ENCODE measurements at places on chromosomes 5 and 9.

DNA sequence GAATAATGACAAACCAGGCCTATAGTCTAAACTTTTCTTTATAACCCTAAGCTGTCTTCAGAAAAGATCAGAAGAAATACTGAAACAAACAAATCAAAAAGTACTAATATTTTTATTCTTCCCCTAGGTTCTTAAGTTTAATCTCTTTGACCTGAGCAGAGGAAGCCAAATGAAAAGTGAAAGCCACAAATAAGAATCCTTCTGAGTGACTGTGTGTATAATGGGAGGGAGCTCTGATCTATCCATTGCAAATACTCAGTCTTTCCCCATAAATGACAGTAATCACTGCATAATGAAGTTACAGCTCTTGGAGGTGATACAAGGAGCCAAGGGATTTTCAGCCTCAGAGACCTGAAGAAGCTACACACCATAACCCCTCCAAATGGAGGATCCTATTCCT is 126.9 kb upstream of the ATP10B start:
- DNase-seq, result no peak

DNA sequence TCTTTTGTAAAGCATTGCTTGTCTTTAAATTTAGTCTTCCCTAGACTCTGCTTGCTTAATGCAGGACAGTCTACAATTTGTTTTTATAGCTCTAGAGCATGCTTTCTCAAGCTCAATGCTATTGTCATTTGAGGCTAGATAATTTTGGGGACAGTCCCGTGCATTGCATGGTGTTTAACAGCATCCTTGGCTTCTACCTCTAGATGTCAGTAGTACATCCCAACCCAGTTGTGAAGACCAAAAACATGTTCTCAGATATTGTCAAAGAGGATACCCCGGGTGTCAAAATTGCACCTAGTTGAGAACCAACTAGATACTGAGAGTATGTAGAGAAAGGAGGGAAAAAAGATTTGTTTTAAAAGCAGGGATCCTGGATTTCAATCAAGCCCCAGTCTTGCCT is 277.5 kb downstream of the CEMIP2 start:
- no peak for DNase-seq

DNA sequence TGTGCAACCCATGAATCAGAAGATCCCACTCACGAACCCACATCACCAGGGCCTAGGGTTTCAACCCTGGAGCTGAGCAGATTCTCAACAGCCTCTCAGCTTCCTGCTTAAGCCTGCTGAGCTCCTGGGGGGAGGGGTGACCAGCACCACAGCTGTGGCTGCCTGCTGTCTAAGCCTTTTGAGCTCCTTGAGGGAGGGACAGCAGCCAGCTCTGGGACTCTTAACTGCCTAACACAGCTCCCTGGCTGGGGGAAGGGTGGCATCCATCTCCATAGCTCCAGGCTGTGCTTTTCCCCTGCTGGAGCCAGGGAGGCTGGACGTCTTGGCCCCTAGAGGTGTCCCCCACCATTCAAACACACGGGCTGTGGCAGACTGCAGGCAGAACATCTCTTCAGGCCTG is 250.3 kb downstream of the DMAC1 start:
- no peak for DNase-seq

GRCh38 chr5:58902765-58903164 is 319.9 kb downstream of the RAB3C start:
- no peak for DNase-seq

- no peak for DNase-seq
These were observed 633.1 kb upstream of the TYRP1 start for GRCh38 chr9:12060067-12060466.

- no peak for DNase-seq
These were observed 12.1 kb downstream of the RHOBTB3 start for GRCh38 chr5:95743232-95743631.

- no peak for DNase-seq
These were observed 4.0 kb upstream of the FUT7 start for GRCh38 chr9:137035937-137036336.

DNA sequence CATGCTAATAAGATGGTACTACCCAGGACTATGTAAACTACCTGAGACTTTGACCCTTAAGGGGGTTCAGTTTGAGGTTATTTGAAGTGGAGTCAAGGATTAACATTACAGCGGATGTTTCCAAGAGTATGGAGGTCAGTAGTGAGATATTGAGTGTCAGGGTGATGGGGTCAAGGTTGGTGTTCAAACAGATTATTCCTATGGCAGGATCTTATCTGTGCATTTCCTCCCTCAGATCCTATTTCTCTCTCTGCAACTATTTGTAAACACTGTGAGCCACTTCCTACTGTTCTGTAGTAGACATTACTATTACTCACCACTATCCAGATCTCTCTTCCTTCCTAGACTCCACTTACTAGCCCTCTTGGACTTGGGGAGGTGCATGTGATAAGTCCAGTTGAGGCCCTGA is 54.0 kb upstream of the STOM start:
- no peak for DNase-seq

DNA sequence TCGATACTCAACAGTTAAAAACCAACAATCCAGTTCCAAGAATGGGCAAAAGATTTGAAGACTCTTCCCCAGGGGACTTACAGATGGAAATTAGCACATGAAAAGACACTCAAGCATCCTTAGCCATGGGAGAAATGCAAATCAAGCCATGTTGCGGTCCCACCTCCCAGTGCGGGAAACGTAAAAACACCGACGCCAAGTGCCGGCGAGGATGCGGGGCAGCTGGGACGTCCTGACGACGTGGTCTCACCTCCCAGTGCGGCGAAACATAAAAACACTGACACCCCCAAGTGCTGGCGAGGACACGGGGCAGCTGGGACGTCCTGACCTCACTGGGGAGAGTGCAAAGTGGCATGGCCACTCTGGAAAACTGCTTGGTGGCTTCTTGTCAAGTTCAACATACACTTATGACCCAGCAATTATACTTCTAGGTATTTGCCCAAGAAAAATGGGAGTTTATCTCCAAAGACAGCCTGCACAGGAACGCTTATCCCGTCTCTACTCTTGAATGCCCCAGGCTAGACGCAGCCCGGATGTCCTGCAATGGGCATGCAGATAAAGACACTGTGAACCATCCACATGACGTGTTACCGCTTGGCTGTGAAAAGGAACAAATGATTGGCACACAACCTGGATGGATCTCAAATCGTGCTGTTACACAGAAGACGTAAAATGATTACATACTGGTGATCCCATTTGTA is 60.1 kb upstream of the UBAC1 start:
- DNase-seq, result no peak

GRCh38 chr5:156201788-156202403 is 125.1 kb upstream of the SGCD start:
- DNase-seq, result no peak

All from activated naive CD4-positive, alpha-beta T cell (primary cell).